ENCODE measurements at places on chromosomes 4 and X.

- peak; percentile 26 for DNase-seq
Observed at GRCh38 chr4:78776729-78777575, 802 bp downstream of the BMP2K start.

GRCh38 chr4:94349193-94349592 lies 6.6 kb upstream of the HPGDS start:
- no peak for DNase-seq

DNA sequence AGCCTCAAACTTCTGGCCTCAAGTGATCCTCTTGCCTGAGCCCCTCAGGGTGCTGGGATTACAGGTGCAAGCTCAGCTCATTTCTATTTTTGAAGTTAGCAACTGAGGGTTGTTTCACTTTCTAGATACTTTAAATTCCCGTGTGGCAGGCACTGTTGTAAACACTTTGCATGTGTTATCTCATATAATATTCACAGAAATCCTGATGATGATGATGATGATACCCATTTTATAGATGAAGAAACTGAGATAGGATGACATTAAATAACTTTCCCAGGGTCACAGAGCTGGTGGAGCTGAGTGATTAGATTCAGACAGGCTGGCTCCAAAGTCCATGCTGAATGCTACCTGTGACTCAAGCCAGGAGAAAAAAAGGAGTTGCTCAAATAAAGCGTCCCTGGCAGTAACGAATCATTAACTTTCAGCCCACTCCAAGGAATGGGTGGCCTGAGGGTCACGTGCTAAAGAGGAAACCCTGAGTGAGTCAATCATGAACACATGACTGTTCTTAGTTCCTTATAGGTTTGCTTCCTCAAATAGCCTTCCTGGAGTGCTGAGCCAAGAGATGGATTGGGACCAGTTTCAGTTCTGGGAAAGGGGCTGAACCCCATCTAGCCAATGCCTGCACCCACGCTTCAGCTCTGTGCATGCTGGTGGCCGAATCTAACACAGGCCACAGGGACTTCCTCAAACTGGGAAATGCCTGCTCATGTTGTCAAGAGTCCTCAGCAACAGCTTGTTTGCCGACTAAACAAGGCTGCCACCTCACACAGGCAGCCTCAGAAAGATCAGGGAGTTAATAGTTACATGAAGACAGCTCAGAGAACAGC lies 52.8 kb downstream of the RBM47 start:
- no peak for DNase-seq

- DNase-seq: no peak
Observed at GRCh38 chrX:69616457-69617203, 717 bp downstream of the EDA start.

GRCh38 chr4:105895583-105896460 lies 551 bp downstream of the NPNT start:
- no peak for DNase-seq

- no peak for DNase-seq
Observed at GRCh38 chrX:11050013-11050412, 61.1 kb upstream of the HCCS start.

GRCh38 chr4:149709640-149710039 lies 106.0 kb downstream of the IQCM start:
- DNase-seq: no peak

- DNase-seq: no peak
Observed at GRCh38 chrX:132940727-132941327, 17.6 kb downstream of the HS6ST2 start.

DNA sequence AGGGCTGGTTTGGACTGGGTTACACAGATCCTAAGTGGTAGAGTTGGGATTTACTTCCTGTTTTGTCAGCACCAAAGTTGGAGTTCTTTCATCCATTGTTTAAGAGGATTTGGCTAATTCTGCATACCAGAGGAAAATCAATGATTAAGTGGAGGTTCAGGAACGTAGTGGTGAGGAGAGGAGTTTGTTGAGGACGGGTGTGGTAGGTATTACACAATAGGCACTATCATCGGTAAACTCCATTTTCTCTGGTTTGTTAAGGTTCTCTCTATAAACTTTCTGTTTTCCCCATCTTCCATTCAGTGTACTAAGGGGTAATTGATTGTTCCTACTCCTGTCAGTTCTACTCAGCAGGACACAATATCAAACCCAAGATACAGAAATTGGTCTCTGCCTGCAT lies 107.5 kb upstream of the VCX2 start:
- DNase-seq: no peak

DNA sequence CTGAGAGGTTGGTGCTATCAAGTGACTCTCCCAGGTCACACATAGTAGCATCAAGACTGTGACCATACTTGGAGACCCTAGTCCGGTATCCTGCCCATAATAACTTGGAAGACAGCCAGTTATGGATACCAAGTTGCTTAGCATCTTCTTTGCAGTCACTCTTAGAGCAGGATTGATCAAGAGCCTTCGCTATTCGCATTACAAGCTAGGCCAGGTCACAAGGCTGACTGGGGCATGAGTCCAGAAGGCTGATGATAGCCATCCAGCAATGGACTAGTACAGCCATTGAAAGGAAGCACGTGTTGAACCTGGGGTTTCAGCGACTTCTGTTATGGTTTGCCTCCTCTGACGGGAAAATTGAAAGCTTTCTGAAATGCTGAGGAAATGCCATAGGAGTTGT lies 157.6 kb downstream of the POLA1 start:
- DNase-seq: no peak

DNA sequence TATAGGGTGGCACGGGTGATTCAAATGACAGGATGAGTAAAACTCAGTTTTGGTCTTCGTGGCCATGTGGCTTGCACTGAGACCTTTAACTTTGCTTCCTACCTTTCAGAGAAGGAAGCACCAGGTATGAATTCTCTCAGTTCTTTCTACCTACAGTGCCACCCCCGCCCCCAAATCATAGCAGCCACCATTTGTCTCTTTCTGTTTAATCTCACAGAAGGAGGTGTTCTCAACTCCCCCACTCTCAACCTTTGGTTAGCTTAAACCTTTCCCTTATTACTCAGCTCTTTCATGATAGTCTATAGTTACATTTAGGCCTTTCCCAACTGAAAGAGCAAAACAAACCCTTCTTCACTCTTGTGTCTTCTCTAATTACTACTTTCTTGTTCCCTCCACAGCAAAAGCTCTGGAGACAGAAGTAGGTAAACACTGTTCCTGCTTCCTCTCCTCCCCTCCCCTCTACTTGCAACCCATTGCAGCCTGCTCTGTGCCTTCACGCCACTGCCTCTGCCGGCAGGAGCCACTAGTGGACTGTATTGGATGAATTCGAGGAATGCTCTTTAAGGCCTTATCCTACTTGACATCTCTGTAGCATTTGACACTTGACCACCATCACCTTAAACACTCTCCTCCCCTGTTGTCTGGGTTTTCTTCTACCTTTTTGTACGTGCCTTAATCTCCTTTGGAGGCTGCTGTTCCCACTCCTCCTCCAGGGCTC lies 123.7 kb downstream of the AFF1 start:
- DNase-seq: peak; percentile 22

DNA sequence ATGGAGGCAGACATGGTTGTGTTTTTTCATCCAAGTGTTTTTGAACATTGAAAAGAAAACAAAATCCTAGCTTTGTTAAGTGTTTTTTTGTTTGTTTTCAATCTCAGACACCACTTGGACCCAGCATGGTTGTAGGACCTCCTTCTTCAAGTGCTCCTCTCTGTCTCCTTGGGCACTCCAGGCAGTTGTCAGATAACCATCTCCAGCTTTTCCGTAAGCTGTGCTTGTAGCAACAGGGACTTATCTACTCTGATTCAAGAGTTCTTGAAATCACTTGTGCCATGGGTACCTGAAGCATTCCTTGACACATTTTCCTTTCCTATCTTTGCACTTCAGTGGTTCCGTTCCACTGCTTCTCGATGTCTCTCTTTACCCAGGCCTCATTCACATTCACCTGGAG lies 334.9 kb upstream of the DDX53 start:
- no peak for DNase-seq

DNA sequence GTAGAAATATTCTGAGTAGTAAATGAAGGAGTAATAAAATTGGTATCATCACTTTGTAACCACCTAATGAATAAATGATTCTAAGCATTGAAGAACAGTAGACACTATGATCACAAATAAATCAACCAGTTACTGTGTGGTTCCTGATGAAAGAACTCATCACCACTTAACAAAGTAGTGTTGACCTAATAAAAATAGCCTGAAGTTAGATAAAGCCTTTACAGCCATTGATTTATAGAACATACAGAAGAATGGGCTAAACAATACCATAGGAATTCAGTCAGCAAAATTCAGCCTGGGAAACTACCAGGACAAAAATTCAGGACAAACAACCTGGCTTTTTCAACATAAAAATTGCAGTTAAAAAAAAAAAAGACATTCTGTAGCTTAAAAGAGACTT lies 9.0 kb downstream of the SLC30A9 start:
- DNase-seq: no peak

- DNase-seq: no peak
Observed at GRCh38 chr4:125546272-125546671, 231.5 kb downstream of the FAT4 start.

GRCh38 chr4:151641167-151641566 lies 119.6 kb downstream of the GATB start:
- DNase-seq: no peak

- no peak for DNase-seq
Observed at GRCh38 chr4:168421671-168422070, 58.6 kb downstream of the DDX60L start.

- DNase-seq: no peak
Observed at GRCh38 chr4:105546086-105546485, 6.3 kb upstream of the ARHGEF38 start.

DNA sequence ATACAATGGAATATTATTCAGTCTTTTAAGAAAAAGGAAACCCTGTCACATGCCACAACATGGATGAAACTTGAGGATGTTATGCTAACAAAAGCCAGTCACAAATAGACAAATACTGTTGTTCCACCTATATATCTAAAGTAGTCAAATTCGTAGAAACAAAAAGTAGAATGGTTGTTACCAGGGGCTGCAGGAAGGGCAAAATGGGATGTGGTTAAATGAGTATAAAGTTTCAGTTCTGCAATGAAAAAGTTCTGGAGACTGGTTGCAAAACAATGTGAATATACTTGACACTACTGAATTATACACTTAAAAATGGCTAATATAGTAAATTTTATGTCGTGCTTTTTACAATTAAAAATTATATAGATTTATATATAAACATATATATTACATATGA lies 12.2 kb downstream of the SPOCK3 start:
- no peak for DNase-seq

GRCh38 chr4:109969919-109970318 lies 57.2 kb downstream of the EGF start:
- DNase-seq: no peak

DNA sequence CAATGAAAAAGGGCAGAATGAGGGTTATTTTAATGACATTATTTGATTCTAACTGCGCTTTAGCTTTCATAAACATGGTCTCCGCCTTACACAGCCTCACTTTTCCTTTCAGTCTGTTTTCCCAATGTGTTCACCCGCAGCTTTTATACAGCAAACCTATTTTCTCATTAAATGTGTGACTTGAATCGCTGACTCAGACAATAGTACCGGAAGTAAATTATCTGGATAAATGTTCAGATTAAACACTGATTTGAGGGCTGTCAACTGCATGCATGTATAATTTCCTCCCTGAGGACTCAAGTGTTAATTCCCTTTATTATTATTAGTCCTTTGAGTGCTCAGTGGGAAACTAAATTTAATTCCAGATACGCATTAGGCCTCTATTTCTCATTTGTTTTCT lies 117.3 kb downstream of the FAM133A start:
- DNase-seq: no peak

DNA sequence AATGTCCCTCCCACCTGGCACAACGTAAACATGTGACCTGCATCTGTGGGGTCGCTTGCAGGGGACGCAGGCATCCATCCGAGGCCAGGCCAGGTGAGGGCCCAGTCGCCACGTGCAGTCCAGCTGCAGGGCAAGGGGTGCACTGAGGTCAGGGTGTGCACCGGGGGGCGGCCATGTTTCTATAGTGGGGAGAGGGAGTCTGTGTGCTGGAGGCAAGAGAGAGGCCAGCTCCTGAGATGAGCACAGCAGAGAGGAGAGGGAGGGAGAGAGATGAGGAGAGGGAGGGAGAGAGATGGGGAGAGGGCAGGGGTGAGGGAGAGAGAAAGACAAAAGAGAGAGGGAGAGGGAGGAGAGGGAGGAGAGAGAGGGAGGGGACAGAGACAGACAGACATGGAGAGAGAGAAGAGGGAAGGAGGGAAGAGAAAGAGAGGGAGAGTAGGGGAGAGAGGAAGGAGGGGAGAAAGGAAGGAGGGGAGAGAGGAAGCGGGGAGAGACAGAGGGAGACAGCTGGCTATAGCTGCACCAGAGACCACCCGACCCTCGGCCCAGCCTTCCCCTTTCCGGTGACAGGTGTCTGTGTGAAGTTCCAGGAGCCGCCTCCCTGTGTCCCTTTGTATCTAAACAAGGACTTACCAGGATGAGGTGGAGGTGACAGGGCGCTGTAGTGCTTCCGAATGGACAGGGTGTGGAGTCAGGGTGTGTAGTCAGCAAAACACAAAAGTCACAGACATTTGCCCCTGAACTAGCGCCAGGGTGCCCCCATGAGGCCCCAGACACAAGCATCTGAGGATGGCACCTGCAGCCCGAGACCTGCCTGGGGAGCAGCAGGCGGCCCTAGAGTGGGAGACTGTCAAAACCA lies 68.7 kb downstream of the ADRA2C start:
- DNase-seq: no peak

Data from stimulated activated CD4-positive, alpha-beta T cell treated with anti-CD3 and anti-CD28 coated beads, Interleukin-1b, Interleukin-23, amount 100 ng/mL, for 24 hours (primary cell).